ENCODE measurements at places on chromosomes 12 and 14.
A peak's percentile ranks its signal among the peaks of the same experiment; 100 is the strongest.

- no peak for DNase-seq
Measured at GRCh38 chr12:25041006-25041741, 92.3 kb upstream of the BCAT1 start.

- DNase-seq, result no peak
Measured at GRCh38 chr12:11564984-11565651, 84.4 kb upstream of the ETV6 start.

GRCh38 chr14:76289276-76289675 is 86.7 kb upstream of the ESRRB start:
- DNase-seq, result no peak

DNA sequence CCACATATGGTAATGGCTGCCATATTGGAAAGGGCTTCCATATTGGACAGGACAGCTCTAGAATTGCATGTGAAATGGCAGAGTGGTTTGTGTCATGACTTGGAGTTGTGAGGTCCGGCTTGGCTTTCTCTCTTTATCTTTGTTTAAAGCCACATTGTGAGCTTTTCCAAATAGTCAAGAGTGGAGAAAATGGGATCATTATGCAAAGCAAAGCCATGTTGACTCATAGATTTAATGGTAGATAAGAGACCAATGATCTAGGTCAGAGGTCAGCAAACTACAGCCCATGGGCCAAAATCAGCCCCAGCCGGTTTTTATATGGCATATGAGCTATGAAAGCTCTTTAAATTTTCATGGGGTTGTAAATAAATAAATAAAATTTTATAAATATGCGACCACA is 449.1 kb downstream of the BCL11B start:
- DNase-seq, result no peak

DNA sequence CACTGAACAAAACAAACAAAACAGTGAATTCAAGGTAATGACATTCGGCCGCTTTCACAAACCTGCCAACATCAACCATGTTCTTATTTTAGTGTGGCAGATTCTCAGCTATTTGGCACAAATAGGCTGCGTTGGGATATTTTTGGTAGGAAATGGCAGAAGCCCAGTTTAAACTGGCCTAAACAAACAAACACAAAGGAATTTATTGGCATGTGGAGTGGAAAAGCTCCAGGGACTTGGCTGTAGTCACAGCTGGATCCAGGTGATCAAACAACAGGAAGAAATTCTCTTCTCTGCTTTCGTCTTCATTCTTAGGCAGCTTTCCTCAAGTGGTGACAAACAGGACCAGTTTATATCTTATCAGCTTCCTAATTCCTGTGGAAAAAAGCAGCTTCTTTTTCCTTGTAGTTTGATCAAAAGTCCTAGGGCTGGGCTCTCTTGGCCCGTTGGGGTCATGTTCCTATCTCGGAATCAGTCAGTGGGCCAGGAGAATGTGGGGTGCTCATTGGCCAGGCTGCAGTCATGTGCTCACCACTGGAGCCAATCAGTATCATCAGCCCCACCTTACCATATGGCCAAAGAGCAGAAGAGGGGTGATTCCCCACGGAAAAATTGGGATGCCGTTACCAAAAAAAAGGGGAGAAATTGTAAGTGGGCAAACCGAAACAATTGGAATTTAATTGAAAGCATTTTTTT is 22.6 kb downstream of the C12orf75 start:
- DNase-seq, result no peak

- no peak for DNase-seq
Measured at GRCh38 chr12:122882908-122883558, 12.9 kb downstream of the VPS37B start.

DNA sequence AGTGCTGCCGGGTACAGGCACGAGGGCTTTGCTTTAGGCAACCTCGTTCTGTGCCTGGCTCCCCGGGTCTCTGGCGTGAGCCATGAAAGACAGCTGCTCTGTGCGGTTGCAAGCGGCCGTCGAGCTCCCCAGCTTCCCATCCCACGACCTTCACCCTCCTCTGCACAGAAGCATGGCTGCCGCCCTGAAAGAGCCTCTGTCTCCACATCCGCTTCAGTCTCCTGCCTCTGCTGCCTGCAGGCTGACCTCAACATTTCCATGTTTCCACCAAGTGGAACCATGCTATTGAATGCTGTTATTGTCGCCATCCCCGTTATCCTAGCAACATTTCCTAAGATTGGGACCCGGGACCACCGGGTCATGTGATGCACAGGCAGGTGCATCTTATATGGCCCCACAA is 57.1 kb downstream of the KDM2B start:
- DNase-seq, result no peak

DNA sequence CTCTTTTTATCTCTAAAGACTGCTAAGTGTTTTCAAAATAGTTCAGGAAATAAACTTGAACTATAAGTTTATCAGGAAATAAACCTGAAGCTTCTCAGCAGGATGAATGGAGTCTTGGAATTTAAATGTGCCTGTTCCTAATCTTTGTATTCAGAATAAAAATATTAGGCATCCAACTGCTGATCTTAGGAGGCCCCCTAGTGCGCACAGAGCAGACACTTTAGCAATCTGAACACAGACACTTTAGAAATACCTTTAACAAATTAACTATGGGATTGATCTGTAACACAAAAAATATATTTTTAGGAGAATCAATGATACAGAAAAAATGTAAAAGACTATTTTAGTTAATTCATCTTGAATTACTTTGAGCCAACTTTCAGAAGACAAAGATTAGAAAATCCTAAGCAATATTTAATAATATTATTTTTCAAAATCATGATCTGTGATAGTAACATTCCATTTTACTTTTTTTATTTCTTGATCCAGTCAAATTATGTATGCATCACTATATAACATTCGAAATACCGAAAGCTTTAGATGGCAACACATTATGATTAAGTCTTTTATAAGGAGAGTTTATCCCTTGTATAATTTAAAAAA is 80.9 kb downstream of the SLC41A2 start:
- peak; percentile 46 for DNase-seq

- DNase-seq, result peak; percentile 37
Measured at GRCh38 chr14:102140027-102140749, 491 bp downstream of the WDR20 start.
